ENCODE measurements at places on chromosomes 6 and 20. TPM values are rescaled to one million over a fixed set of nuclear protein-coding genes. Genes with fewer than 3 reads are reported as not detected.
A peak's percentile ranks its signal among the peaks of the same experiment; 100 is the strongest.

DNA sequence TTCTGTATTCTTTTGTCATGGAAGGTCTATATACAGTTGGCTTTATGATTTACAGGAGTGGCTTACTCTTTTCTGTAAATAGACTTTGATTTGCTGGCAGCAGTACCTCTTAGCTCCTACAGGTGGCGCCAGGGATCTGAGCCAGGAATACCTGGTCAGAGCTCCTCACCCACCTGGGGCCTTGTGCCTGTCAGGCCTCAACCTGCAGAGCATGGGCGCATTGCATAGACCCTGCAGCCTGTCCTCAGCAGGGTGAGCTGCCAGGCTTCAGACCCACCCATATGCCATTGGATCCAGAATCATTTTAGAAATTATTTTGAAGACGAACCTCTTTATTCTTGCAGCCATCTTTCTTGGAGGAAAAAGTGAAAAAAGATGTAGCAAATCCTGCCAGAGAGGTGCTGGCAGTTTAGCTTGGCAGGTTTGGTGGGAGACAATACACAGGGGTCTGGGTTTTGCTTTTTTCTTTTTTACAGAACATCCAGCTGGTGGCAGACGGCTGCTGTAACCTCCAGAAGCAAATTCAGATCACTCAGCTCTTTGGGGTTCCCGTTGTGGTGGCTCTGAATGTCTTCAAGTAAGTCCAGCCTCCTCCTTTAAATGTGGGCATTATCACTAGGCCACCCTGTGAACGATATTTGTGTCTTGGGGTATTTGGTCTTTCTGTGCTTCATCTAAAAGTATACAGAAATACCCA, 149.1 kb downstream of the MTHFD1L start:
- DNase-seq = peak; percentile 62

Gene POPDC3
- total RNA-seq = not detected

Gene SGK2
- 0.53 TPM for total RNA-seq

GRCh38 chr6:107114926-107115694, at the start of gene BEND3:
TSS of gene BEND3 (minus strand) at chr6:107115515. CDS start at chr6:107099285, 16,230 bp downstream.
- DNase-seq = peak; percentile 40

DNA sequence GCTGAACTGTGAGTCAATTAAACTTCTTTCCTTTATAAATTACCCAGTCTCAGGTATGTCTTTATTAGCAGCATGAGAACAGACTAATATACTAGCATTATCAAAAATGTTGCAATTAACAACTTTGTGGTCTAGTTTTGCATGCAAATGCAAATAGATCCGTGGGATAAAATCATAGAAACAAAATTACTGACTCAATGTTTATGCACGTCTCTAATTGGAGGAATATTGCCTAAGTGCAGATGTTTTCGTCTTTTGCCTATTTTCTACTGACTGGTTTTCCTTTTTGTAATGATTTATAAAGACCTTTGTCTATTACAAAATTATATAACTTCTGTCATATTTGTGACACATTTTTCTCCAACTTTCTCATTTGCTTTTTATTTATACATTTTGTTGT, 51.9 kb downstream of the SYNE1 start:
- DNase-seq = no peak

DNA sequence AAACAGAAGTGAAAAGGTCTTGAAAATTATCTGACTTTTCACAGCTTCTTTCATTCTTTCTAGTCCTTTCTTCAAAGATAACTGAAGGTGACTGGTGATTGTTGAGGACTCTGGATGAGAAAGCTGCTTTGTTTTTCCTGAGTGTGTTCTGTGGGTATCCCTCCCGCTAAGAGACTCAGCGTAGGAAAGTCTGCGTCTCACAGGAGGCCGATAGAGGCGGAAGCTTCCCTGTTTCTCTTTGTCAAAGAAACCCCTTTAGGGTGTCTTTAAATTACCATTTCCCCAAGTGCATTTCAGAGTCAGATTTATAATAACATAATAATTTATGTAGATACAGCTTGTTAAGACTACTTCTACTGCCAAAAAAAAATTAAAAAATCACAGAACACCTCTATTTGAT, 31.2 kb upstream of the IRF4 start:
- no peak for DNase-seq

Gene SUMO4
- total RNA-seq = 8.5 TPM

- no peak for DNase-seq
Observed at GRCh38 chr20:34052414-34052813, 58.7 kb downstream of the RALY start.

GRCh38 chr6:89985751-89986493, 91.7 kb downstream of the GJA10 start:
- no peak for DNase-seq
